Activated naive CD4-positive, alpha-beta T cell (primary cell): ENCODE measurements at places on chromosomes 6 and 20.

DNA sequence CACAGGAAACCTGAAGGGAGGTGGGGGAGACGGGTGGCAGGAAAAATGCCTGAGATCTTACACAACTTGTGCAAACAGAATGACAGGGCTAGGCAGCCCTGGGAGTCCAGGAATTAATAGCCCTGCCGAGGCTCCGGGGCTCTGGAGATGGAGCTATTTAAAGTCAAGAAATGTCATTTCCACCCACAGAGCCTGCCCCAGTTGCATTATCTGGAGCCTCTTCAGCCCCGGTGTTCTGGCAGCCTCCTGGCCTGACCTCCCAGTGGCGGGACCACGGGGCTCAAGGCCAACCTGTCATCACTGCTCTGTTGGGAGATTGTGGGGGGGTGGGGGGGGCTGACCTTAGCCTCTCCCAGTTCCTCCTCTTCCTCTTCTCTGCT lies 28.5 kb upstream of the SCUBE3 start:
- DNase-seq: no peak

DNA sequence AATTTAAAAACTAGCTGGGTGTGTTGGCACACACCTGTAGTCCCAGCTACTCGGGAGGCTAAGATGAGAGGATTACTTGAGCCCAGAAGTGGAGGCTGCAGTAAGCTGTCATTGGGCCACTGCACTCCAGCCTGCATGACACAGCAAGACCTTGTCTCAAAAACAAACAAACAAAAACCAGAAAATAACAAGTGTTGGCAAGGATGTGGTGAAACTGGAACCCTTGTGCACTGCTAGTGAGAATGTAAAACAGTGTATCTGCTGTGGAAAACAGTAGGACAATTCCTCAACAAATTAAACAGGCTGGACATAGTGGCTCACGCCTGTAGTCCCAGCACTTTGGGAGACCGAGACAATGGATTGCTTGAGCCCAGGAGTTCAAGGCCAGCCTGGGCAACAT lies 3.5 kb downstream of the UQCC1 start:
- no peak for DNase-seq

DNA sequence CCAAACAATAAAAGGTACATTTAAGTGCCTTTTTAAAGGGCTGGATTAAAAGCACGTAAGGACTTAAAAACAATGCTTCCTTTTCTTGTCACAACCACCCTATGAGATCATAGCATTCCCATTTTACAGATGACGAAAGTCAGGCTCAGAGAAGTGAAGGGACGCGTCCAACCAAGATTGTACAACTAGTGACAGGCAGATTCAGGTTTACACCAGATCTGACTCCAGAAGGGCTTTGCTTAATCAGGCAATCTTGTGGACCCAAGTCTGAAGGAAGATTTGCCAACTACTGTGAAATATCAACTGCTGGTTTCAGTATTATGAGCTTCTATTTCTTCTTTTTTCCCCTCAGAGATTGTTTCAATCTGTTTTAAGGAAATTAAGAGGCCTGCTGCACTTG lies 877 bp downstream of the ENPP4 start:
- no peak for DNase-seq

- no peak for DNase-seq
Observed at GRCh38 chr20:9517297-9518162, 3.1 kb downstream of the LAMP5 start.

- DNase-seq: no peak
Observed at GRCh38 chr6:137827977-137828810, 38.9 kb upstream of the TNFAIP3 start.

DNA sequence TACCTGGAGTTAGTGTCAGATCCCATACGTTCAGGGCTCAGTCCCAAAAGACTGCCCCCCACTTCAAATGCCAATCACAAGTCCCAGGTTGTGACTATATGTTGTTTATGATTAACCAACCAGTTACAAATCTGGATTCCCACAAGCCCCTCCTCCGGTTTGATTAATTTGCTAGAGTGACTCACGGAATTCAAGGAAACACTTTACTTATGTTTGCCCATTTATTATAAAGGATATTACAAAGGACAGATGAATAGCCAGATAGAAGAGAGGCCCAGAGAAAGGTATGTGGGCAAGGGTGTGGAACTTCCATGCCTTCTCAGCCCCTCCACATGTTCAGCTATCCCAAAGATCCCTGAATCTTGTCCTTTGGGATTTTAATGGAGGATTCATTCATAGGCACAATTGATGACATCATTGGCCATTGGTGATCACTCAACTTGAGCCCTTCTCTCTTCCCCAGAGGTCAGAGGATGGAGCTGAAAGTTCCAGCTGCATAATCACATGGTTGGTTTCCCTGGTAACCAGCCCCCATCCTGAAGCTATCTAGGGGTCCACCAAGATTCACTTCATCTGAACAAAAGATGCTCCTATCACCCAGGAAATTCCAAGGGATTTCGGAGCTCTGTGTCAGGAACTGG lies 2.0 kb downstream of the ECT2L start:
- no peak for DNase-seq

DNA sequence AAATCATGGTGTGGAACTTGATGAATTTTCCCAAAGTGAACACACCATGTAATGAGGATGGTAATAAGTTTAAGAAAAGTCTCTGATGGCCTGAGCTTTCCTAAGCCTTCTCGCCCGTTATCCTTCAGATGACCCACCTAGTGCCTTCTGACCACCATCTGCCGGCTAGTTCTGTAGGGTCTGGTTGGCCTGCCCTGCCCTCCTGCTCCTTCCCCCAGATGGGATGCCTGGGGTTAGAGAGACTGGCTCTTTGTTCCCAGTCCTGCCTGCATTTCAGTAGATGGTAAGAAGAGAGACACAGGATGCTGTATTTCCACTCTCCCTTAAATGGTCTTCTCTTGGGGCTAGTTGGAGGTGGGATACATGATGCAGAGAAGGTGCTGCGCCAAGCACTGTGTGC lies 43.0 kb downstream of the TIAM2 start:
- no peak for DNase-seq

DNA sequence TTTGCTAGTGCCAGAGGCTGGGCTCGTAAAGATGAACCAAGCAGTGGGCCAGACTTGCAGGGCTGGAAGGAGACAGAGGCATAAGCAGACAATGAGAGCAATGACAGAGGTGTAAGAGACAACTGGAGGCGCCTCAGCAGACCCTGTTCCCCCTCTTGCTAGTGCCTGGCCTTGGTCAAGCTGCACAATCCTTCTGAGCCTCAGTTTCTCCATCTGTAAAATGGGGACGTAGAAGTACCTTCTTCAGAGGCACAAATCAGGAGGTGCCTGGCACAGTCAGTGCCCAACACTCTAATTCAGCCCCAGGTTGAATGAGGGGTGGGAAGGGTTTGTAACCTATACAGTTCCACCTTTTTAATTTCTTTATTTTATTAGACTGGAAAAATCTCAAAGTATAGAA lies 23.2 kb downstream of the BPIFB1 start:
- no peak for DNase-seq

GRCh38 chr6:168870982-168871381 lies 382.7 kb downstream of the THBS2 start:
- no peak for DNase-seq

DNA sequence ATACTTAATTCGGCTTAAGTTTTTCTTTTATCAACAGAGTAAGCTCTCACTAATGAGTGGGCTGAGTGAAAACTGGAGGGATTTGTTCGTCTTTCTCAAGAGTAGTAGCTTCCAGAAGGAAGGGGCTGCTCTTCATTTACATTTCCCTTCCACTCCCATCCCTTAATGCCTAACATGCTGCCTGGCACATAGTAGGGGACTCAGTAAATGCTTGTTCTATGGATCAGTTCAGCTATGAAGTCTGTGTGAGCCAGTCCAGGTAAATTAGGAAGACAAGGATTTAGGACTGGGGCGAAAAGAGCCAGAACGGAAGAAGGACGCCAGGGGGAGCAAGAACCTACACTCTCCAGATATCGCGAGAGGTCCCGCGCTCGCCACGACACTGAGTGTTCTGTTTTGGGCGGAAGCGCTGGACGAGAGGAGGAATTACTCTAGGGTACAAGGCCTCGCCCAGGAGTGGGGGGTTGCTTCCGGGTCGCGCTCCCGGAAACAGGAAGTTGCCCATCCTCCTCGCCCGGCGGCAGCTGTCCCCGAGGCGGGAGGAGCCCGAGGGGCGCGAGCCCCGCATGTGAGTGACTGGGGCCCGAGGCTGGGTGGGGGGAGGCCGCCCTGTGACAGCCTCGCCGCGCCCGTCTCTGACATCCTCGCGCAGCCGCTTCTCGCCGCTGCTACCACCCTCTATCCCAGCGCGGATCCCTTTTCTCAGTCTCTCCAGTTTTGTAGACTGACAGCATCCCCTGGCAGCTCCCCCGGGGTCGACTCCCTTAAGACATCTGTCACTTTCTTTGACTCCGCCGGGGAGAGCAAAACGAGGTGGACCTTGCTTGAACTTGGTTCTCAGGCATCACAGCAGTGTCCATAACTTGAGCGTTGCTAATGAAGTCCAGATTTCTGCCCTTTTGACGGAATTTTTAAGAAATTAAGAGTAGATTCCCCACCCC lies at the start of gene C6orf89:
Gene C6orf89, plus strand, starts transcription at position 492 of the 941 bp plus-strand sequence. CDS start 13,493 bp downstream, outside the sequence.
- peak; percentile 95 for DNase-seq

GRCh38 chr6:73364549-73364948 lies 2.1 kb downstream of the KHDC3L start:
- no peak for DNase-seq

GRCh38 chr6:8243475-8243874 lies 141.1 kb upstream of the EEF1E1 start:
- DNase-seq: no peak

DNA sequence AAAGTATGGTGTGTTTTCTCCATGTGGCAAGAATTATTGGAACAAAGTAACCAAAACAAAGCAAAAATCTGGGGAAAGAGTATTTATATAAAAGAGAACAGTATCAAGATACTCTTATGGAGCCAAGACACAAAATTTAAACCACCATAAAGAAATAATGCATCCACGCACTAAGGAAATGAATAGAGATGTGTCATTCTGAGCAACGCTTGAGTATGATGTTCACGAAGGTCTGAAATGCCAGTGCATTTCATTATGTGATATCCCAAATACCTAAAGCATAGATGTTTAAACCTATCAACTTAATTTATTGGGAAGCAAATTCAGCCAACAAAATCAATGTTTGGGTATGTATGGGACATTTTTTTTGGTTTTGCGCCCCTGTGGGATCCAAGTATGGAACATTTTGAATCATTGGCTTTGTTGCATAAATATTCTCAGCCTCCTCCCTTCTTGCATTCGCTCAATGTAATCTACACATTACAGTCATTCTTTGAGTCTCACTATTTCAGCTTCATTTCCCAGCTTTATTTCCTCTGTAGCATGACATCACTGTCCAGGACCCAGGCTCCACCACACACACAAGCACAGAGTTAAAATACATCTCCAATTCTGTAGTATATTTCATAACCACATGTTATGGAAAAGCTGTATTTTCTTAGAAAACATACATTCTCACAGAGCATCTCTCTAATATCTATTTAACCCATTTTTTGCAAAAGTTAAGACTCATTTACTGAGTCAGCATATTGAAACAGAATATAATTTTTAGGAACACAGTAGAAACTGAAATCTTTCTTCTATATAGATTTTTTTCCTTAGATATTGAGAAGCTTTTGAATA lies 11.6 kb upstream of the MOXD1 start:
- DNase-seq: no peak

- no peak for DNase-seq
Observed at GRCh38 chr6:104710543-104711335, 149.0 kb downstream of the HACE1 start.

GRCh38 chr6:89110284-89110683 lies 7.6 kb downstream of the SRSF12 start:
- no peak for DNase-seq

- DNase-seq: no peak
Observed at GRCh38 chr6:1162367-1163275, 149.3 kb upstream of the FOXQ1 start.

DNA sequence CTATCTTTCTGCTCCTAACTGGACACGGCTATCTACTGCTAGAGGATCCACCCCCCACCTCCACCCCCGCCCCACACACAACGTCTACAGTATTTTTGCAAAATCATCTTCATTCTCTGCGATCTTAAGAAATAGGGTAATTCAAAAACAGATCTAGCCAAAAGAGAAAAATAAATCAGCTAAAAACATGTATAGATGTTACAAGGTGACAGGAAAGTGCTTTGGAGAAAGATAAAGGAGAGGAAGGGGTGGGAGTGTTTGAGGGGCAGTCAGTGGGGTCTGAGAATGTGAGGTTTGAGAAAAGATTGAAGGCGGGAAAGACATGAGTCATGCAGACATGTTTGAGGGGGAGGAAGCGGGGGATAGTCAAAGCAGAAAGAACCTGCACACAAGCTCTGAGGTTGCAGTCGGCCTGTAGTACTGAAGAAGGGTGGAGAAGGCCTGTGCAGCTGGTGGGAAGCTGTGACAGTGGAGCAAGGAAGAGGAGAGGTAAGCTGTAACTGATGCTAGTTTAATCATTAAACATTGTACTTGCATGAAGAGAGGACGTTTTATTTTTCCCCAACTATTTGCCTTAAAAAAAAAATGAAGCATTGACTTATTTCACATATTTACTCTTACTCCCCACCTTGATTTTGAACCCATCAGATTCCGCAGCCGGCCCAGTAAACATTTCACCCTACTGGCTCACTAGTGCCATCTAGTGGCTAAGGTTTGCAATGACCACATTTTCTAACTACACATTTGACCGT lies 332.6 kb downstream of the ADGRB3 start:
- DNase-seq: peak; percentile 7

DNA sequence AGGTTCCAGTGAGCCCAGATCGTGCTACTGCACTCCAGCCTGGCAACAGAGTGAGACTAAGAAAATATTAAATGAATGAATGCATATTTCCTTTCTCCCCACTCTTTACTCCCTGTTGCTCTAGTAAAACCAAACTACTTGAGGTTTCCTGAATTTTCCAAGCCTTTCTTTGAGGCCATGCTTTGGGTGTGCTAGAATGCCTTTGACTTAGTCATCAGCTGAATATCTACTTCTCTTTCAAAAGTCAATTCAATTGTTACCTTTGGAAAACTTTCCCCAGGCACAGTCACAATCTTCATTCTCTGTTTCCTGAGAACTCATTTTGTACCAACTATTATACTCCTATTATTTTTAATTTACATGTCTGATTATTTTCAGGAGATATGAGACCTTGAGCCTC lies 27.5 kb upstream of the CEP85L start:
- DNase-seq: no peak

GRCh38 chr20:44762466-44763140 lies 16.9 kb downstream of the KCNK15 start:
- no peak for DNase-seq

GRCh38 chr6:107214655-107215054 lies 99.3 kb upstream of the BEND3 start:
- DNase-seq: no peak

DNA sequence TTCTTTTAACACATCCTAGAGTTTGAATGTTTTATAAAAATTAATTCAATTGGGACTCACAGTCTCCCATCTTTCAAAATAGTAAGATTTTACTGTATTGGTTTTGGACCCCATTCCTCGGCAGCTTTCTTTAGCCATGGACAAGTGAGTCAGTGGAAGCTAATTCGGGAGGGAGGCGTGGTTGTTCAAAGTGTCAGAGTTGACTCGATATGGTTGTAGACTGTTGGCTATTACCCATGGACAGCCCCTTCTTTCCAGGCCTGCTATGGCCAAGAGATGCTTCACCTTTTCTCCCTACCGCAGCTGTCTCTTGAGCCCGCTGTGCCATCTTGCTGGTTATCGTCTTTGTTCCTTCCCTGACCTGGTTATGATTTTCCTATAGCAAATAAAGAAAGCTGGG lies 243.0 kb downstream of the CD83 start:
- no peak for DNase-seq
